Activated CD4-positive, alpha-beta T cell treated with anti-CD3 and anti-CD28 coated beads, Interleukin-2, Interleukin-6, amounts not matched to agents 100 ng/mL and 50 ng/mL, durations not matched to agents 16 hours and 8 hours (primary cell): ENCODE measurements at places on chromosomes 11 and 22.
A peak's percentile ranks its signal among the peaks of the same experiment; 100 is the strongest.

GRCh38 chr22:28883917-28884746 is 760 bp downstream of the ZNRF3 start:
- peak; percentile 30 for DNase-seq

DNA sequence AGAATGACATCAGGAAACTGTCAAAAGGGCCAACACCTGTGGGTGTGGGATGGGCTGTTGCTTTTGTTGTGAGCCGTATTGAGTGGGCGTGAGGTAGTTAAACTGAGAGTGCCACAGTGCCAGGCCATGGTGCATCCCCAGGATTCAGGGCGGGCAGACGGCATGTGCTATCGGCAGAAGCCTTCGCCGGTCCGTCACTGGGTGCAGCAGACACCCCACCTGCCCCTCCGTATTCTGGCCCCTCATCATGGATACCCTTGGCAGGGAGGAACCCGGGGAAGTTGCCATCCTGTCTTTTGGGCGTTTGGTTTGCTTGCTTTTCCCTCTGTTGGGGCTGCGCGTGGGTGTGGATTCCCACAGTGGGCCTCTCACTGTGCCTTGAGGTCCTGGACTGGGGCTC is 27.5 kb downstream of the ST14 start:
- DNase-seq, result no peak

- no peak for DNase-seq
Observed at GRCh38 chr22:41810022-41810421, 9.5 kb downstream of the CCDC134 start.

GRCh38 chr11:66617155-66617834 is 865 bp downstream of the RBM14 start:
- DNase-seq, result peak; percentile 30

DNA sequence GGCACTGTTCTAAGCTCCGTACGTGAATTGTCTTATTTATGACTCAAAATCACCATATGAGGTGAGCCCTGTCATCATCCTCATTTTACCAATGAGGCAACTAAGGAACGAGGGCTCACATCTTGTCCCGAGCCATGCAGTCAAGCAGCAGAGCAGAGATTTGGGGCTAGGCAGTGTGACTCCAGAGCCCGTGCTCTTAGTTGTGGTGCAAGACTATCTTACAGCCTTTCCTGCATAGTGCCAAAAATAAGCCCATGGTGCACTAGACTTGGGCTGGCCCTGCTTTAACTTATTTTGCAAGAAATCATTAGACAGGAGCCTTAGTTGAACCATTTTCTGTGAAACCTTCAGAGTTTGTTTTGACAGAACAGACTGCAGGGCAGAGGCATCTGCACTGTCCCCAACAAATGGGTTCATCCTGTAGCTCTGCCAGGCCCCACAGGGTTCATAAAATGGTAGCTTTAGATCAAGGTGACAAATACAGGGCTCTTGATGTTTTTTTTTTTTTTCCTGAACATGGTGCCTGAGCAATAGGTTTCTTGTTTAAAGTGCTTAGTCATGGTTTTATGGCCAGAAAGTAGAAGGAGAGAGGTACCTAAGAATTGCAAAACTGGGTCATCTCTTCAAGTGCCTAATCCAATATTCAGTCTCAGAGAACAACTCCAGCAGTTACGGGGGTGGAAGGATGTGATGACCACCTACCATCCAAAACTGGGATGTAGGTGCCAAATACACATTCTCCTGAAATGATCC is 56.6 kb downstream of the BMAL1 start:
- DNase-seq, result no peak

GRCh38 chr22:19081351-19081750 is 40.9 kb downstream of the DGCR2 start:
- no peak for DNase-seq

- DNase-seq, result no peak
Observed at GRCh38 chr11:62889484-62890437, 9.1 kb downstream of the SLC3A2 start.

- no peak for DNase-seq
Observed at GRCh38 chr11:115918576-115918975, 414.4 kb upstream of the CADM1 start.

GRCh38 chr11:130439160-130439519 is 9.3 kb upstream of the ADAMTS15 start:
- DNase-seq, result peak; percentile 68

GRCh38 chr22:21761086-21761485 is 25.5 kb upstream of the YPEL1 start:
- DNase-seq, result peak; percentile 82

- DNase-seq, result no peak
Observed at GRCh38 chr22:44412136-44412731, 85.8 kb downstream of the RTL6 start.

- DNase-seq, result no peak
Observed at GRCh38 chr22:29195118-29195963, 10.4 kb upstream of the EMID1 start.
